Nephron progenitor cell (in vitro differentiated cells): ENCODE measurements at places on chromosomes 4 and X.

DNA sequence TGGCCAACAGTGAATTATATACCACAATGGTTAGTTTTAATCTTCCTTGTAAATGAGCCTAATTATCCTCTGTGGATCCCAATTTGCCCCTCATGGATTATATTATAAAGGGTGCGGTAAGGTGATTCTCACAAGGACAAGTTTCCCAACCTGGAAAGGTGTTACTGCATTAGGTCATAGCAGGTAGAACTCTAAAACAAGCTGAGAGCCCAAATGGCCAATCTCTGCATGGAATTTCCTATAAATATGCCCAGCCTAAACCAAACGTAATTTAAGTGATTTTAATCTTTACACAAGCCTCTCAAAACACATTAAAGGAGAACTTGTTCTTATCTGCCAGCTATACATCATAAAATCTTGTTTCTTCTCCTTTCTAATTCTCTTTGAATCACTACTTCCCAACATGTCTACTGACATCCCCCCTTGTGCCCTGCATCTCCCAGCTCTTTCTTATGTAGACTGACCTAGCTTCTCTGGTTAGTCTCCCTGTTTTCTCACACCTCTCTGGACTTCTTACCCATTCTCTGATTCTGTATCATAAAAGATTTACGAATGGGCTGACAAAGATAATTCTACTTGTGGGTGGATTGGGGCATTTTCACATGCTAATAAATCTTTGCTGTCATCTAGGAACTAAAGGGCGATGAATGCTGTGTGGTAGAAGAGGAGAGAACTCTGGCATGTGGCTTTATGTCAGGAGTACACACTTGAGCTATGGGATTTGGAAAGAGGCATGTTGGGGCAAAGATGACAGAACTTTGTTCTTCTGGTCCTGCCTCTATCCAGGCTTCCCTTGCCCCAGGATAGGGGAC, 94.3 kb upstream of the PGRMC2 start:
- DNase-seq: no peak

- no peak for DNase-seq
Measured at GRCh38 chrX:1450361-1451161, 2.1 kb downstream of the ASMTL start.

DNA sequence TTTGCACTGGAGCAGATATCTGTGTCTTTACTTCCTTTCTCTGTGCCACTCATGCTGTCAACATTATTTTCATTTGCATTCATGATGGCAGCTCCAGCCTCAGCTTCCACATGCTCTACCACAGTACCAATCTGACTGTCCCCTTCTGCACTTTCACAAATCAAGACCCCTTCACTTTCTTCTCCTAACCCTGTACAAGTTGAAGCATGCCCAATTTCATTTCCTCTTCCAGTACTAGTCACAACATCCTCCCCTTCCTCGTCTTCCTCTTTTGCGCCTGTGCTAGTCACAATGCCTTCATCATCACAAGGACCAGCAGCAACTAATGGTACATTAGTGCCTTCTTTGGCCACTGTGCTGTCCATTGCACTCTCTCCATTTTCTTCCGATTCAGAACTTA, 26.5 kb downstream of the BOD1L1 start:
- DNase-seq: no peak

DNA sequence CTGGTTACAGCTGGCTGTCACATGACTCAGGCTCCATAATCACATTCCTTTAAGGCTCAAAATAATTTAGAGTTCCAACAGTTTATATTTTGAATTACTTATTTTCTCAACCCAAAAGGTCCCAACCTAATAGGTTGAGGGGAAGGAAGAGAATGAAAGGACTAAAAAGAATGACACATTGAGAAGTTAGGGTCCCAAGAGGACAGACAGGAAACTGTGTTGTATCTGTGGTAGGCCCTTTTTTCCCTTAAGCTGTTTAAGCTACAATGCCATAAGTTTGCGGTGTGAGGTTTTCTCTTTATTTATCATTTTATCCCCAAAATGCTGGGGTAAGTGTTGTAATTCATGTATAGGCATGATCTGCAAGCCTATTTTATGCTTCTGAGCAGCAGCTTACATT, 290.2 kb downstream of the ZNF674 start:
- DNase-seq: no peak

DNA sequence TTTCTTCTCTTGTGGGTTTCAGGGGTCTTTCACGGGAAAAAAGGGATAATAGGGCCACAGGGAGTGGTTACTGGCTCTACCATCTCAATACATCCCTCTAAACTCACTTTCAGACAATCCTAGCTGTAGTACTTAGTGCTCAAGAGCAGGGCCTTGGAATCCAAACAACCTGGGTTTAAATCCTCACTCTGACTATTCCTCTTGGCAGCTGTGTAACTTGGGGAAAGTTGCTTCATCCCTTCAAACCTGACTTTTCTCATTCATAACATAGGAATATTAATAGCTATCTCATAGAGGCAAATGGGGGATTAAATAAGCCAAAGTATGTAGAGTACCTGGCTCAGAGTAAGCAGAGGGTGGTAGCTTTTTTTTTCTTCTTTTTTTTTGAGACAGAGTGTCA, 32.4 kb downstream of the CCNG2 start:
- no peak for DNase-seq

- no peak for DNase-seq
Measured at GRCh38 chrX:68988865-68989264, 160.0 kb downstream of the EFNB1 start.

GRCh38 chrX:39689376-39690104, 408.2 kb downstream of the BCOR start:
- no peak for DNase-seq

DNA sequence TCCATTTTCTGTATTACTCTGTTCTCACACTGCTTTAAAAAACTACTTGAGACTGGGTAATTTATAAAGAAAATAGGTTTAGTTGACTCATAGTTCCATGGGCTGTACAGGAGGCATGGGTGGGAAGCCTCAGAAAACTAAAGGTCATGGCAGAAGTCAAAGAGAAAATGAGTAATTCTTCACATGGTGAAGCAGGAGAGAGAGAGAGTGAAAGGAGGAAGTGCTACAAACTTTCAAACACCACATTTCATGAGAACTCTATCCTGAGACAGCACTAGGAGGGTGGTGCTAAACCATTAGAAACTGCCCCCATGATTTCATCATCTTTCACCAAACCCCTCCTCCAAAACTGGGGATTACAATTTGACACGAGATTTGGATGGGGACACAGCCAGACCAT, 108.0 kb upstream of the PBDC1 start:
- DNase-seq: no peak

DNA sequence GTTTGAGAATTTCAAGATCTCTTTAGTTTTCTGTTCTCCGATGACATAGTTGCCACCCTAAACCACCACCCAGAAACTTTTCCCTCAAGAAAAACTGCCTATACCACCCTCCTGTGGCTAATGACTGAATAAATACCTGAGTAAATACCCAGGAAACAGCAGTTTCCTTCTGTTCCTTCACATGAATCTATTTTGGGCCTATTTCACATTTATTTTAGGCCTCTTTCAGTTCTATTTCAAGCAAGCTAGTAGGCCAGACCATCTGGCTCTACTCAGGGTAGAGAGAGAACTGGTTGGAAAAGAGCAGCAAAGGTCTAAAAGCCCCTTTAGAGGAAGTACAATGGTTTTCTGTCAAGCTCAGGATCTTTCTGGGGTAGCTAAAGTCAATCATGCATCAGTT, 23.4 kb downstream of the ARHGEF9 start:
- DNase-seq: no peak

GRCh38 chr4:26108054-26108453, 194.0 kb downstream of the SMIM20 start:
- DNase-seq: no peak

- DNase-seq: no peak
Measured at GRCh38 chrX:77788050-77788449, 2.0 kb upstream of the ATRX start.

- DNase-seq: no peak
Measured at GRCh38 chr4:6912441-6912840, 2.8 kb downstream of the TBC1D14 start.

- no peak for DNase-seq
Measured at GRCh38 chr4:62930884-62931283, 1478.4 kb downstream of the TECRL start.

GRCh38 chr4:23036503-23036902, 343.8 kb downstream of the GBA3 start:
- DNase-seq: no peak

GRCh38 chrX:110268886-110269285, 49.0 kb downstream of the AMMECR1 start:
- no peak for DNase-seq

DNA sequence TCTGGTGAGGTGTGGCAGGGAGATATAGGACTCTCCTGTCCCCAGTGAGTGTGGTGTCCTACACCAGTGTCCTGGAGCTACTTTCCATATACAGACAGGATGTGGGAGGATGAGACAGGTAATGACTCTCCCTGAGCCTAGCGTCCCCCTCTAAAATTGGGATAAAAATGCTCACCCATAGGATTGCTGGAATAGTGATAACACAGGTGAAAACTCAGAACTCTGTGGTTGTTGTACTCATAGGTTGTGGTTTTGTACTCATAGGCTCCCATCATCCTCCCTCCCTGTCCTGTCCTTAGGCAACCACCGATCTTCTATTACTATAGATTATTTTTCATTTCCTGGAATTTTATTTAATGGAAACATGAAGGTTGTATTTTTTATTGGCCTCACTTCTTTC, 60.7 kb upstream of the NXF3 start:
- no peak for DNase-seq

- DNase-seq: no peak
Measured at GRCh38 chrX:55767100-55767499, 49.6 kb downstream of the RRAGB start.

DNA sequence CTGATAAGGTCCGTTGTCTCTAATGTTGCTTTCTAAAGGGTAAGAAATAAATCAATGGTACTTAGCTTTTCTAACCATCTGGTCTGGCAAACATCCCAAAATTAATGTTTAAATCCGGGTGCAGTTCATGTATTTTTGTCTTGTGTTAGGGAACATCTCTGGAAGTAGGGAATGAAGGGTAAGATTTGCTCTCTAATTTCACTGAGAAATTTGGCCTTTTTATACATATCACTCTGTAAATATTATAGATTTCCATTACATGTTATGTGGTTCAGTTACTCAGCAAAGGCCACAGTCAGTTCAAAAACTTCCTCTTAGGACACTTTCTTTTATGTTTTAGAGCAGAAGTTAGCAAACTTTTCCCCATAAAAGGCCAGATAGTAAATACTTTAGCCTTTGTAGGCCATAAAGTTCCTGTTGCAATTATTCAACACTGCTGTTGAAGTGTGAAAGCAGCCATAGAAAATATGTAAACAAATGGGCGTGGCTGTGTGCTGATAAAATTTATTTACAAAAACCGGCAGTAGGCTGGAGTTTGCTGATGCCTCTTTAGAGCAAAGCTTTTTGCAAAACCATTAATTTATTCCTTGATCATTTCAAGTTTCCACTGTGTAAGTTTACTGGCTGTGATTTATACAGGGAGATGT, 218.1 kb downstream of the ANTXR2 start:
- no peak for DNase-seq

DNA sequence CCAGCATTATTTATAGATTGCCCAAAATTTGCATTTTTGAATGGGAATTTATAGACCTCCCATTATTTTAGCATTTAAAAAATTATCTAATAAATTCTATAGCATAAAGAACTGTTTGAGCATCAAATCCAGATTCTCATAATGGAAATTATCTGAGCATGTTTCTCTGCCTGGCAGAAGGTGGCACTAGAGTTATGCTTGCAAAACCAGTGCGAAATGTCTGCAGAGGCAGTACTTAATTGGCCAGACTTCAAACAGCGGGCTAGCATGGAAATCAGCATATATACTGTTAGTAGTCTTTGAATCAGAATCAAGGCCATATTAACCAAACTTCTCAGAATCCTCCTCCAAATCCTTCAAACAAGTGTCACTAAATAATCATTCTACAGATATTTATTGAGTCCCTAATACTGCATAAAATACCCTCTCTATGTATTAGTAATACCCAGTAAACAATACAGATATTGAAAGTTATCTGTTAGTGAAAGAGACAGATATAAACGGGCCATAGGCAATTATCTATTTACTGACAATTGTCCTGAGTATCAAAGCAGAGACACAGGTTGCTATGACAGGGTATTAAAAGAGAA, 78.7 kb upstream of the DCLK2 start:
- DNase-seq: peak; percentile 15

GRCh38 chr4:166363198-166363597, 490.2 kb downstream of the TLL1 start:
- no peak for DNase-seq

DNA sequence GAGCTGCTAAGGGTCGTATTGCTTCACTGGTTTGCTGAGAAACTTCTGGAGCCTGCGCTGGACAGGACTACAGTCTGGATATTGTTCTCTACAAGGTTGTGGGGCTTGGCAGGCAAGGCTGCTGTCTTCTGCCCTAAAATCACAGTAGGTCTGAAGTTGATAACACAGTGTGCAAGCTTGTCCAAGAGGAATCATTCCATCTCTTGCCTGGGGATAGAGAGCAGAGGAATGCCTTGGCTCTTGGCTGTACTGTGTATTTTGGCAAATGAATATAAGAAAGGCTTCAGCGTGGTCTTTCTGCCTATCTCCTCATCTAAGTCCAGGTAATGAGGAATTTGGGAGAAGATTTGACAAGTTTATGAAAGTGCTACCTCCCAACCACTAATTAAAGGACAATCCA, 9.4 kb upstream of the RASL11B start:
- no peak for DNase-seq

GRCh38 chr4:16729336-16729735, 169.1 kb downstream of the LDB2 start:
- DNase-seq: no peak

- no peak for DNase-seq
Measured at GRCh38 chr4:156901871-156902270, 69.7 kb downstream of the PDGFC start.
